ENCODE measurements at places on chromosomes 3 and 15.

GRCh38 chr3:72312339-72312738, 527.4 kb upstream of the PROK2 start:
- no peak for DNase-seq

DNA sequence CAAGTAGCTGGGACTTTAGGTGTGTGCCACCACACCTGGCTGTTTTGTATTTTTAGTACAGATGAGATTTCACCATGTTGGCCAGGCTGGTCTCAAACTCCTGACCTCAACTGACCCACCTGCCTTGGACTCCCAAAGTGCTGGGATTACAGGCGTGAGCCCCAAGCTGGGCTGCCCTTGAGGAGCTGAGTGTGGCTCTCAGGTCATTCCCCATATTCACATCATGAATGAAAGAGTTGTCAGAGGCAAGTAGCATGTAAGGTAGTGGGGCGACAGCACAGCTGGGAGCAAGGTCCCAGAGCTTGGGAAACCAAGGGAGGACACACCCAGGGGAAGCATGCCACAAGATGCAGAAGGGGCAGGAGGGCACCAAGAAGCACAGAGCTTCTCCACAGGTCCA, 4.9 kb downstream of the CCDC71 start:
- DNase-seq: no peak

- no peak for DNase-seq
Measured at GRCh38 chr3:11010426-11011165, 18.0 kb downstream of the SLC6A1 start.

- no peak for DNase-seq
Measured at GRCh38 chr3:163328680-163329079, 1749.6 kb downstream of the SI start.

DNA sequence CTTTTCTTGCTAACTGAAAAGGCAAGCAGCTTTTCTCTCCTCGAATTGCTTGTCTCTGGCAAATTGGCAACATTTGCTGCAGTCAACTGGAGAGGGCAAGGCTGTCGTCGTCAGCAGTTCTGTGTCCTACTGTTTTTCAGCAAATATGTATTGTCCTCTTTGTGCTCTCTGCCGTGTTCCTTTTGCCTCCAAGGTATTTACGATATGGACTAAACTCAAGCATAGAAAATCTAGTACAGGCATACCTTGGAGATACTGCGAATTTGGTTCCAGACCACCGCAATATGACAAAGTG, 558 bp upstream of the SLC30A4 start:
- DNase-seq: no peak

DNA sequence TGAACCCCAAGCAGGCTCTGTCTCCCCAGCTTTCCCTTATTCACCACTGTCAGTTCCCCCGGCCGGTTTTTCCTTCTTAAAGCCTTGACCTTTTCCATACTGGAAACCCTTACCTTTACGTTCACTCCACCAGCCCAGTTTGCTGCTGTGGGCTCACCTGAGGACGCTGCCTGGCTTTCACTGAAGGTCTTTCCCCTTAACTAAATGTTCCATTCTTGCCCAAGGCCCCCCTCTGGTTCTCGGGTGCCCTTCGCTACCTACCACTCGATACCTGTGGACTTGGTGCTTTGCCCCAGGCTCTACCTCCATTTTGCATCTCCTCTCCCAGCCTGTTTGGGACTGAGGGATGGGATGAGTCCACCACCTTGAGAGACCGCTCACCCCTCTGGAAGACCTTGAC, 851 bp downstream of the AP2M1 start:
- no peak for DNase-seq

GRCh38 chr3:116083683-116084082, 361.6 kb downstream of the LSAMP start:
- DNase-seq: no peak

DNA sequence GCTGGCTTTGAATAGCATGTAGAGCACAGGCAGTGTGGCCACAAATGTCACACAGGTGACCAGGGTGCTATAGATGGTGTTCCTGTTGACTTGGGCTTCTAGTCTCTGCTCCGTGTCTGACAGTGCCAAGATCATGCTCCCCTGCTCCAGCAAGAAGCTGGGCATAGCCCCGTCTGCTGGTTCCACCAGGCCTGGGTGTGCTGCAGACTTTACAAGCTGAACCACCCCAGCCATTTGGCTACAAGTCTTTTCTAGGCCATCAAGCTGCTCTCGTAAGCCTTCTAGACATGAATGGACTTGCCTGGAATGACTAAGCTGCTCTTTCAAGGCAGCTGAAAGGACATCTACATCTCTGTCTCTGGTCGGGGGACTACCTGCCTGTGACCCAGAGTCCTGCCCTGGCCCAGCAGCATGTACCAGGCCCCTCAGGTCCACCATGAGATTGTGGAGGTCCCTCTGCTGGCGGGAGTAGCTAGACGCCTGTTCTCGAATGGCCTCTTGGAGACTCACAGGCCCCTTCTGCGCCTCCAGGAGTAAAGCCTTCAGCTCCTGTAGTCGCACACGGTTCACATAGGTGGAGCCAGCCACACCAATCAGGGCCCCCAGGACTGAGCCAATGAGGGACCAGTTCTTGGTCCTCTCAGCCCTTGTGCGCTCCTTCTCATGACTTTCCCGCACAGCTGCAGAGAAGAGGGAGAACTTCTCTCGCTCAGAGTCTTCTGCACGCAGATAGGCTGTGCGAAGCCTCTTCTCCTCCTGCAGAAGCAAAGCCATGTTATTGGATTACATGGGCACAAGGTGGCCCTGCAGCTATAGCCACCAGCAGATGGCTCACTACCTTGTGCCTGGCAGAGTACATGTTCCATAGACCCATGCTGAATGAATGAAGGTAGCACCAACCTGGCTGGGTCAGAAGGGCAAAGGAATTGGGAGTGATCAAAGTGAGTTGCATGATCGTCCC, 2.8 kb upstream of the PLXNB1 start:
- DNase-seq: no peak

DNA sequence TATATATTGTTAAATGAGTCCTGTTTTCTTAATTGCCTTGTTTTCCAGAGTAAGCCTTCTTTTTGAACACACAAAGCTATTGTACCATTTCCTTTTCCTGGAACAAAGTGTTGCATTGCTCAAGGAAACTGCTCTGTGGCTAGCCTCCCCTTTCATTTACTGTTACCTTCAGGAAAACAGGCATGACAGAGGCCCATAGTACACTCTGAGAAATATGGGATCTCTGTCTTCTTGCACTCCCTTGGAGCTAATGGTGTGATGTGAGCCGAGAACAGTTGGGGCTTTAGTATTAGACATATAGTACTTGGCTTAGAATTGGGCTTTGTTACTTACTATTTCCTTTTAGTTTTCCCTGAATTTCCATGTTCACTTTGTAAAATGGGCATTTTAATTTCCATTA, 193.7 kb downstream of the GHSR start:
- no peak for DNase-seq

DNA sequence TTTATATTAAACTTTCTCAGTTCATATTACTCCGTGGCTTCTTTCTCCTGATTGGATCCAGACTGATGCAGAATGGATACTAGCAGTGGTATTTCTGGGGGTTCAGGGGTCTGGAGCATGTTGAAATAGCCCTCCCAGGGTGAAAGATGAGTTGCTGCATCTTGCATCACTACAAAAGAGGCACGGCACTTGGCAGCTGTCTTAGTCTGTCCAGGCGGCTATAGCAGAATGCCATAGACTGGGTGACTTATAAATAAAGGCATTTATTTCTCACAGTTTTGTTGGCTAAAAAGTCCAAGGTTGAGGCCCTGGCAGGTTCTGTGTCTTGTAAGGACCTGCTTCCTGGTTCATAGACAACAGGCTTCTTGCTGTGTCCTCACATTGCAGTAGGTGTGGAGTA, 660 bp upstream of the BCL2L10 start:
- no peak for DNase-seq

Measured in muscle of arm (tissue), 14 donors.